Liver (tissue), 10 donors: ENCODE measurements at places on chromosomes 5 and 9.

DNA sequence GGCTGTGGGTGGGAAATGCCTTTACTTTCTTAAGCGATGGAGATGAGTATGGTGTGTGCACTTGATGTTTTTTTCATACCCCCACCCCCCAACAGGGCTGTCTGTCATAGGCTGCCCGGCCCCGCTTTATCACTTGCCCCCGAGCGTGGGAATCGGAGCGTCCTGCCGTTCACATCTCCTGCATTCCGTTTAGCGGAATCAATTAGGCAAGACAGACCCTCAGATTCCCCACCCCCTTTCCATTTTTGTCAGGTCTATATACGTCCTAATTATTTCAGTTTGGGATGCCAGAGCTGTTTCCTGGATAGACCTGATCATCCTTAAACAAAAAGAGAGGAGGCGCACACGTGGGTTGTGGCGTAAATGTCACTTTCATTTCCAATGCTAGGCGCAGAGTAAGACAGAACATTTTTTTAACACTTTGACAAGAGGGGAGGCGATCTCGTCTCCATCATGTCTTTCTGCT is 217.2 kb downstream of the MEF2C start:
- no peak for DNase-seq

DNA sequence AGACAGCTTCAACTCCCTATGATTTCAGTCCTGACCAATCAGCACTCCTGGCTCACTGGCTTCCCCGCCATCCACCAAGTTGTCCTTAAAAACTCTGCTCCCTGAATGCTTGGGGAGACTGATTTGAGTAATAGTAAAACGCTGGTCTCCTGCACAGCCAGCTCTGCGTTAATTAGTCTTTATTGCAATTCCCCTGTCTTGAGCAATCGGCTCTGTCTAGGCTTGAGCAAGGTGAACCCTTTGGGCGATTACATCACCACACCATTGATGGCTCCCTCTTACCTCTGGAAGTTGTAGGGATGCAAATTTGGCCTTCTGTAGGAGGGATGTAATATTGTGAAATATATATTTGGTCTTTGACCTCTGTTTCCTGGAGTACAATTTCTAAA is 2.9 kb upstream of the SLC23A1 start:
- DNase-seq: no peak

DNA sequence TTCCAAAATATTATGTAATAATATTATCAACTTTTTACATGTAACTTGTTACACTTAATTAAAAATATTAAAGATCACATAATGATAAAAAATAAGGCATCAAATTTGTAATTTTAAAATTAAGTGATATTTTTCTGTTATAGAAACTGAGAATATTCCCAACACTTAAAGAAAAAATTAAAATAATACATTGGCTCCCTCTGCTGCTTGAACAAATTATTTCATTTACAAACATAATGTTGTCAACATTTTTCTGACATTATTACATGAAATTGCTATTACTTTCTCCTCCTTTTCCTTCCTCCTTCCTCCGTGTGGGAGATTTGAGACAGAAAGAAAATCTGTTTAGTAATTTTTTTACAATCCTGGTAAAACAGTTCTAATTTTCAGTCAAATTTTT is 42.3 kb downstream of the RNF180 start:
- DNase-seq: no peak

- no peak for DNase-seq
Observed at GRCh38 chr5:107058803-107059202, 611.9 kb downstream of the EFNA5 start.

DNA sequence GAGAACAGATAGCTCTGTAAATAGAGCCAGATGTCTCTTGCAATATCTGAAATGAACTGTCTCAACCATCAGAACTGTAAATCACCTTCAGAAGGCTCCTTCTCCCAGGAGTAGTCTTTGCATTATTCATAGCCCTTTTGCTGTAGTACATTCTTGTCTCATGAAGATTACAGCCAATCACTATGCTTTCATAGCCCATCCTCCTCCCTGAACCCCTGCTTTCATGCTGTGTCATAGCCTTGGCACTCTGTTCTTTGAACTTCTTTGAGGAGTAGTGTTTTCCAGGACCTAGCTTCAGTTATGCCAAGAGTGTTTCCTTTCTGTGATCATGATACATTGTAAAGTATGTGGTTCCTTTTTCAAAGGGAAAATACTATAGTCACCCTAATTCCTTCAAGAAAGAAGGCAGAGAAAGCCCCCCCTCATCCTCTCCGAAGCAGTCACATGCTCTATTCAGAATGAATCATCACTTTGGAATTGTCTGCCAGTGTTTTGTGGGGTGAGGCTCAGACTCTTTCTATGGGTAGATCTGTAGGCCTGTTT is 61.1 kb downstream of the GRIA1 start:
- no peak for DNase-seq

GRCh38 chr5:128213340-128213739 is 129.8 kb downstream of the SLC12A2 start:
- no peak for DNase-seq

DNA sequence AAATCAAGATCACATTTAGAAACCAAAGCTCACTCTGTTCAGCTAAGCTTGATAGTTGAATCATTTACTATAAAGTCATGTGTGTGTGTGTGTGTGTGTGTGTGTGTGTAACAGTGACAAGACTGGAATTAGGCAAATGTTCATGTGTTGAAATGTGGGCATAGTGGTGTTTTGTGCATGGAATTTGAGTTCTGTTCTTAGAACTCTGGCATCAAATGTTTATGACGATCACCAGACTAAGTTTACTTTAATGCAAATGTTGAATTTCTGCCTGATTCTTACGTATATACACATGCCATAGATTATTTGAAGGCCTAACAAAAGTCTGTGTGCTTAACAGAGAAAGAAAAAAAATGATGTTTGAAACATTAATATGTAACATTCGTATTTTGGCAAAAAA is 72.8 kb upstream of the COL5A1 start:
- no peak for DNase-seq

DNA sequence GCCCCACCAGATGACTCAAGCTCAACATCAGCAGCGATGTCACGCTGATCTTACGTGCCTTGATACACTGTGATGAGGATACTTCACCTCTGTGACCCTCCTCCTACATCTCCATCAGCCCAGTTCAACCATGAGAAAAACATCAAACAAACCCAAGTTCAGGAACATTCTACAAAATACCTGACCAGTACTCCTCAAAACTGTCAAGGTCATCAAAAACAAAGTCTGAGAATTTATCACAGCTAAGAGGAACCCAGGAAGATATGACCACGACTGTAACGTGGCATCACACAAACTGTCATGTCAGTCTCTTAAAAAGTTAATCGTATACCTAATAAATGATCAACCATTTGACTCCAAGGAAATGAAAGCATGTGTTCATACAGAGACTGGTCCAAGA is 90.8 kb downstream of the COL23A1 start:
- DNase-seq: no peak

- DNase-seq: no peak
Observed at GRCh38 chr5:170310256-170310926, 12.8 kb upstream of the LCP2 start.

- no peak for DNase-seq
Observed at GRCh38 chr9:134640506-134641172, 964 bp upstream of the COL5A1 start.

DNA sequence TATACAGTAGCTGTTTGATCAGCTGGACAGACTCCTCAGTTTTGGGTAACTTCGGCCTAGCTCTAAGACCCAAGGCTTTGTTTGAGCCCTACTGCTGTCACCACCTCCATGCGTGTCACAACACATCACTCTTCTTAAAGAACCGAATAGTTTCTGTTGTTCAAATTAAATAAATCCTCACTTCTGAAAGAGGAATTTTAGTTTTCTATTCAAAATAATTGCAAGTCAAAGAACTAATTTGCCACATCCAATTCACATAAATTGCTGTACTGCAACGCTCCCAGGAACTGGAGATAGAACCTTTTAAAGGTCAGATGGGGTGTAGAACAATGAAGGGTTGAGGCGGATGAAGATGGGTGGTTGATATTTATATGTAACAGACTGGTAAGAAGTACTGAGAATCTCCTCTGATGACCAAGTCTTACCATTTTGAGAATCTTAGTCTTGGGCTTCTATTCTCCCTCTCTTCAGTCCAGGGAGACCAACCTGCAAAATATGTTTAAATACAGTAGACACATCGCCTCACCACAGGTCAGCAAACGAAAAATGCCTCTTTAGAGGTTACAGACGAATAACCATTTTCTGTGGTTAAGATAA is 1.6 kb downstream of the NREP start:
- no peak for DNase-seq

DNA sequence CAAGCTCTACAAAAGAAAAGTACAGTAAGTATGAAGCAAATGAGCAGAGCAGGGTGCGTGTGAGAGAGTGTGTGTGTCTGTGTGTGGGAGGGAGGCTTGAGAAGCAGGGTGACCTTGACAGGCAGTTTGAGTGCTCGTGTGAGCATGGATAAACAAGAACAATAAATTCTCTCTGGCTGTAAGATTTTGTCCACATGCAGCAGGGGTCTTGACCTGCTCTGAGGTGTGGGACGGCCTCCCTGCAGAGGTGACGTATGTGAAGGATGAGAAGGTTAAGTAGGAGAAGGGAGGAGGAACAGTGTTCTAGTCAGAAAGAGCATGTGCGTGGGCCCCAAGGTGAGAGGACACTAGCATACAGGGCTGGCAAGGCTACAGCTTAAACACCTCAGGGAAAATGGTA is 49.0 kb downstream of the SPTLC1 start:
- no peak for DNase-seq

- no peak for DNase-seq
Observed at GRCh38 chr5:40605295-40605958, 74.3 kb upstream of the PTGER4 start.

DNA sequence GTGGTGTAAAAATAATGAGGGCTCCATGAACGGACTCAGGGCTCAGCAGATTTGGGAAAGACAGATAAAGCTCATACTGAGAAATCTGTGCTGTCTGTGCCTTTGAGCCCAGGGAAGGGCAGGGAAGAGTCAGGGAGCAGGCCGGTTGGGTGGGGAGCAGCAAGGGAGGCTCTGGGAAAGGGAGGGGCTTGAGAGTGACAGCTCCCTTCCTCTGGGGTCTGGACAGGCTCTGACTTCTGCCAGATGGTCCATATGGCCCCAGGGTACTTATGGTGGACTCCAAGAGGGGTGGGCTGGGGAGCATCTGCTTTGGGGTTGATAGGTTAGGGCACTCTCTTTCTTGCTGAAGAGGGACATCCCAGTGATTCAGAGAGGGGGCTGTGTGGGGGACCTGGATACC is 2.1 kb downstream of the NPR2 start:
- DNase-seq: no peak

DNA sequence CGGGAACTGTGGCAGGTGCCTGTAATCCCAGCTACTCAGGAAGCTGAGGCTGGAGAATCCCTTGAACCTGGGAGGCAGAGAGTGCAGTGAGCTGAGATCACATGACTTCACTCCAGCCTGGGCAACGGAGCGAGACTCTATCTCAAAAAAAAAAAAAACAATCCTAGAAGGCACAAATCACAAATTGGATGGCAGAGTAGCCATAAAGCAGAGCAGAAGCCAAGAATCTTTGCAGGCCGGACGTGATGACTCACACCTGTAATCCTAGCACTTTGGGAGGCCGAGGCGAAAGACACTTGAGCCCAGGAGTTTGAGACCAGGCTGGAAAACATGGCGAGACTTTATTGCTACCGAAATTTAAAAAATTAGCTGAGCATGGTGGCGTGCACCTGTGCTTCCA is 9.2 kb upstream of the FUBP3 start:
- DNase-seq: no peak

- DNase-seq: no peak
Observed at GRCh38 chr5:56094579-56095361, 100.0 kb upstream of the IL6ST start.

DNA sequence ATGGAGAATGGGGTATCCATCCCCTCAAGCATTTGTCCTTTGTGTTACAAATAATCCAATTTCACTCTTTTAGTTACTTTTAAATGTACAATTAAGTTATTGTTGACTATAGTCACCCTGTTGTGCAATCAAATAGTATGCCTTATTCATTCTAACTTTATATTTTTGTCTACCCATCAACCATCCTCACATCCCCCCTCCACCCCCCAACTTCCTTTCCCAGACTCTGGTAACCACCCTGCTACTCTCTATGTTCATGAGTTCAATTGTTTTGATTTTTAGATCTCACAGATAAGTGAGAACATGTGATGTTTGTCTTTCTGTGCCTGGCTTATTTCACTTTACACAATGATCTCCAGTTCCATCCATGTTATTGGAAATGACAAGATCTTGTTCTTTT is 15.4 kb upstream of the RANBP17 start:
- DNase-seq: no peak

GRCh38 chr5:105274079-105274478 is 1711.5 kb upstream of the NUDT12 start:
- DNase-seq: no peak

- DNase-seq: no peak
Observed at GRCh38 chr5:158387499-158387898, 528.6 kb upstream of the CLINT1 start.

DNA sequence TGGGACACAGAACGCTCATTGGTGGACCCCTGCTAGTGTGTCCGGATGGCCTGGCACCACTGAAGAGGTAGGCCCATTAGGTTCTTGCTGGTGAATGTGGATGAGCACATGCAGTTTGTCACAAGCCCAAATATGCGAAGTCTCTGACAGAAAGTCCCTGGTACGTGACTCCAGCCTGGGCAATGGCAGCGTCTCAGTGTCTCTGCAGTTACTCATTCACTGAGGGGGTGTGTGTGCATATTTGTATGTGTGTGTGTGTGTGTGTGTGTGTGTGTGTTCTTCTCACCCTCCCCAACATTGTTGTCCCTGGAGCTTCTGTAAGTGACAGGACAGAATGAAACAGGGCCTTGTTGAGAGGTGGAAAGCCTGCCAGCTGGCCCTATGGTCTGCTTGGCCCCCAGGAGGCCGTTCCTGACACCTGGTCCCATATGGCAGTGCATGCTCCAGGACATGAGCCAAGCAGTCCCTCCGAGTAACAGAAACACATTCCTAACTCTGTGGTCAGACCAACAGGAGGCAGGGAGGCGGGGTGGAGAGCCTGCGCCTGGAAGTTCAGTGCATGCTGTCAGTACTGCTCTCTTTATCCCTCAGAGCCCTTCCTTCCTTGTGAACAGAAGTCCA is 169.9 kb downstream of the SLC28A3 start:
- DNase-seq: no peak
